Immature natural killer cell (primary cell): ENCODE measurements at places on chromosomes 6 and 20. TPM values are rescaled to one million over a fixed set of nuclear protein-coding genes. Genes with fewer than 3 reads are reported as not detected.

Gene DCDC2
- not detected for polyA plus RNA-seq

Gene SNX5
- 70.6 TPM for polyA plus RNA-seq

DNA sequence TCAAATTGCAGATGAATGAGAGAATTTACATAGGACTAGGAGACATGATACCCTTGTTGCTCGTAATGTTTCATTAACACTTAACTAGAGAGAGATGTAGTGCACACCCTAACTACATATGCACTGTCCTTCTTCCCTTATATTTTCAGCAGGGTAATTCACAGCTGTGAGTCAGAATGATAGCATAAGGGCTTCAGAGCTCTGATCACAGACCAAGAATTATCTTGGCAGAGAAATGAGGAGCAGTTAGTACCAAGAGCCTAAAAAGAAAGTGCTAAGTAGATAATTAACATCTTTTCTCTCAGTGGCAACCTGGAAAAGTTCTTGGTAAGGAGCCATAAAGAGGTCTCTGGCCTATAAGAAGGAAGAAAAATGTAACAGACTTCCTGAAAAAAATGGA is 35.8 kb downstream of the GRIK2 start:
- DNase-seq, result no peak

Gene ADTRP
- not detected for polyA plus RNA-seq

Gene GSTA2
- not detected for polyA plus RNA-seq

- no peak for DNase-seq
Observed at GRCh38 chr6:27296106-27296783, 15.8 kb downstream of the POM121L2 start.

Gene SAMD3
- 376 TPM for polyA plus RNA-seq

DNA sequence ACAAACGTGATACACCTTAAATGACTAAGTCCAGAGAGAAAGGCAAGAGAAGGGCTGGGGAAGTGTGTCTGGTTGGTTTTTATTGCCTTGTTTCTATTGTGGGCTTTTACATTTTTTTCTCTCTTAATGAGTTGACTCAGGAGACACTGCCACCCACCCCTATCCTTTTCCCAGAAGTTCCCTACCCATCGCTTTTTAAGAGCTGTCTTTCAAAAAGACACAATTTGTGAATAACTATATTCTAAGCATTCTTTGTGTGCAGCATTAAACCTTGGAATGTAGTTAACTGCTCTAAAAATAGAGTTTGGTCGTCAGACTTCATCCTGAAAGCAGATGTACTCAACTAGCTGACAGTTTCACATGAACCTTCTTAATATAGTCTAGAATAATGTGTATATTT is 174.9 kb downstream of the ISM1 start:
- no peak for DNase-seq

Gene OPRL1
- 0.48 TPM for polyA plus RNA-seq

DNA sequence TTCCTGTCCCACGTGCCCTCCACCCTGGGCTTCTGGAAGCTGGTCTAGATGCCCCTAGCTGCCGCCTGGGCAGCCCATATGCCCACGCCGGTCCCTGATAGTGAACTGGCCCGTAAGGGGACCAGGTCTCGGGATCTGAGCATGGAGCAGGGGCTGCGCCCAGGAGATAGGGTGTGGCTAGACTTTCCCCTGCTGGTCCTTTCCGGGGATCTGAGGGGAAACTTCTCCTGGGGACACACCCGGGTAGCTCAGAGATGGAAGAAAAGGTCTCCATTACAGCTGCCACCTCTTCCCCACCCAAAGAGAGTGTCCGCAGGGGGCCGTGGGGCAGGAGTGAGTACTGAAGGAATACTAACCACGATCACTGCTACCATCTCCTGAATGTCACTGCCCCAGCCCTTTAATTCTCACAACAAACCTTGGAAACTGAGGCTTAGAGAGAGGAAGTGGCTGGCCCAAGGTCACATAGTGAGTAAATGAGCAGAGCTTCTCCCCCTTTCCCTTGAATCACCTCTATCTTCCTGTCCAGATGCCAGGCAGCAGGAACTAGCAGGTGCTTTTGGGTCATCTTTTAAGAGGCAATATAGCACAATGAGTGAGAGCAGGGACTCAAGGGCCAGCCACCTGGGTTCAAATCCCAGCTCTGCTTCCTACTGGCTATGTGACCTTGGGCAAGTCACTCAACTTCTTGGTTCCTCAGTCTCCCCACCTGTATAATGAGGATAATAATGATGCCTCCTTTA is 11.8 kb upstream of the CCN5 start:
- DNase-seq, result no peak

GRCh38 chr6:21800948-21801438 is 207.4 kb downstream of the SOX4 start:
- DNase-seq, result no peak

DNA sequence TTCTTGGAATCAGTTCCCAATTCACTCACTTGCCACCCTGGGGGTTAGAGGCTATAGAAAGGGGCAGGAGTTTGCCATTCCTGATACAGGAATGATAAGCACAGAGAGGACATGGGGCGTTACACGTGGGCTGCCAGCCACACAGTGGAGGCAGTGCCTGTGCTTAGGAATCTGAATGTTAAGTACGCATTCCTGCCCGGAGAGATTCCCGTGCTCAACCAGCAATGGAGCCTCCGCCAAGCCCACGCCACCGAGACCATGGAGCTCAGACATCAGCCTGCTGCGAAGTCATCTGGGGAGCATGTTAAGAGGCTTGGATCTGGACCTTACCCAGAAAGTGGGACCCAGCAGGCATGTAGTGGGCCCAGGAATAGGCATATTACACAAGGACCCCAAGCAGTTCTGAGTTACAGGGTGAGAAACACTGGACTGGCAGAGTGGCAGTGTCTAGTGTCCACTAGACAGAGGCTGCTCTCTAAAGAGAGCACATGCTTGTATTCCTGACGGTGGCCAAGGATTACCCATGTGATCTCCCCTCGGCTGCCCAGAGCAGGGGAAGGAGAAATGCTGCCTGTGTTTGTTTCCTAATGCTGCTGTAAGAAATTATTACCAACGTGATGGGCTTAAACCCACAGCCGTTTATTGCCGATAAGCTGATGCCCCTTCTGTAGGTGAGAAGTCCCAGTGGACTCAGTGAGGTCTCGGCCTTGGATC is 138.2 kb downstream of the BMP7 start:
- no peak for DNase-seq

Gene PROKR2
- polyA plus RNA-seq, result not detected

DNA sequence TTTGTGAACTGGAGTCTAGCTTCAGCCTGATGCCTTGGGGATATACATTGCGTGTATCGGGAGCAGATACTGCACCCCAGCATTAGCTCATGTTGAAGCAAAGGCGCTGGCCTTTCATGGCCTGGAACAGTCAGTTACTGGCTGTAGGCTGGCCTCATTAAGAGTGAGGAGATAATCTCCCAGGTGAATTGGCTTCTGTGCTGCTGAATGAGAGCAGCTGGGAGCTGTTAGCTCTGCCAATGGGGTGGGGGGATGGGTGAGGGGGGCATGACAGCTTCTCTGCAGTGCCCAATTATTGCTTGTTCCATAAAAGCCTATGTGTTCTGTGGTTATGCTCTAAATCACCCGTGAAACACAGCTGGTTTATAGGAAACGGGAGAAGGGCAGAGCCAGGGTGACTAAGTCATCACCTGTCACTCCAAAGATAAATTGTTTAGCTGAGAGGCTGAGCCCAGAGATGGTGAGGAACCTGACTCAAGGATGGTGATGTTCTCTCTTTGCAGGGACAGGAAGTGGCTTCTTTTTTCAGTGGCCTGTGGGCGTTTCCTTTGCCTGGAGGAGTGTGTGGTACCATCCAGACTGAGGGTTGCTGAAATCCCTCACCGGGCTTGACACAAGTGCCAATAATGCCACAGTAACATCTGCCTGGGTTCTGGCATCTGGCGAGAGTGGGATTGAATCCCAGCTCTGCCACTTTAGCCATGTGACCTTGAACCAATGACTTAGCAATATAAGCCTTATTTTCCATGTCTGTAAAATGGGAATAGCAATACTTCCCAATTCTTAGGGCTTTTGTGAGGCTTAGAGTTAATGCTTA is 170.8 kb downstream of the BCAS1 start:
- DNase-seq, result peak; percentile 62

Gene TRIM31
- not detected for polyA plus RNA-seq

Gene HTR1E
- polyA plus RNA-seq, result not detected

GRCh38 chr20:2759603-2760296 is 40.7 kb downstream of the CPXM1 start:
- no peak for DNase-seq
